Foreskin keratinocyte (primary cell): ENCODE measurements at places on chromosomes 4 and X. TPM values are rescaled to one million over a fixed set of nuclear protein-coding genes. Genes with fewer than 3 reads are reported as not detected.

- DNase-seq: no peak
Measured at GRCh38 chr4:25857403-25857802, 5.4 kb downstream of the SEL1L3 start.

DNA sequence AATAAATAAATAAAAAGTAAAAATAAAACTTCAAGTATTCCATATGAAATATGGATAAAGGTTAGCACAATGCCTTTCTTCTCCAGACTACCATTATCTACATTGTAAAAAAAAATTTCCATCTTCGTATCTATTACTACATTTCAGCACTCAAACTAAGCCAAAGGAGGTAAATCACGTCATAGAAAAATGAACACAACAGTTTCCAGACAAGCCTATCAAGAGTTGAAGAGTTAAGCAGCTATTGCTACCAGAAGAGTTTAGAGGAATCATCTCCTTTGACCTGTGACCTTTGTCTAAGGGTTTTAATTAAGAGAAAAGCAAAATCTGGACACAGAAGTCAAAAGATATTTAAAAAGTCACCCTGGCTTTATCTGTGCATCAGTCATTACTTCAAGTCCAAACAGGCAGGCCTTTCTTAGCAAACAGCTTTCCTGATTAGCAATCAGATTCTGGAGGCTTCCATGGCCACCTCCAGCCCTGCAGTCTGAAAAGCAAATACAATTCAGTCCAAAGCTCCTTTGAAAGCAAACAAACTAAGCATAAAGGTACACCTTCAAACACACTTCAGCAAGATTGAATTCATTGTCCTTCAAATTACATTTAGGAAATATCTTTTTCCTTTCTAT lies 82.2 kb downstream of the APBB2 start:
- DNase-seq: peak; percentile 62

- no peak for DNase-seq
Measured at GRCh38 chr4:140720387-140721304, 35.5 kb downstream of the TBC1D9 start.

GRCh38 chr4:76199664-76200211 lies 13.9 kb downstream of the SCARB2 start:
- DNase-seq: no peak

- DNase-seq: no peak
Measured at GRCh38 chr4:183507925-183508696, 3.3 kb downstream of the ING2 start.

DNA sequence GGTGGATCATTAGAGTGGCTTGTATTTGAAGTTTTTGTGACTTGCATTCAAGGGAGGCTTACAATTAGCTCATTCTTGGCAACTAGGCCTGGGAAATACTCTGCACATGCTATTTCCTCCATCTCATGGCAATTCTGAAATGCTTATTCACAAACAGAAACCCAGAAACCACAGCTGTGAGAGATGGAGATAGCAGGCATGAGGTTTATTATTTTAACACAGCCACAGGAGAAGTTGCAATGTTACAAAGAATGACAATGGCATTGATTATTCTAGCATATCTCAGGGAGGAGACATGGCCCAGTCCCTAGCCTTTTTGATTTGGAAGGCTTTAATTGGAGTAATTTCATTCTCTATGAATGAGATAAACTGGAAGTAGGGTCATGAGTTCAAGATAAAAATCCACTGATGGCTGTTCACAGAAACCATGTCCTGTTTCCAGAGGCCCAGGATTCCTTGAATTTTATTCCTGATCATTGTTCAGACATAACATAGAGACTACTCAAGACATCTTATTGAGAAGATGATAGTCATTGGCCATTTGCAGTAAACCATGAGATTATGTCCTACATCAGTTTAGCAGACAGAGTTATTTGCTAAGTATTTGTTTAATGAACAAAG lies 123.9 kb downstream of the MID1 start:
- no peak for DNase-seq

GRCh38 chr4:15381806-15382338 lies 46.0 kb upstream of the C1QTNF7 start:
- no peak for DNase-seq

The ZXDA gene
- total RNA-seq: 2.4 and 2.5 TPM in 2 replicates

The PNMA6F gene
- total RNA-seq: not detected in 2 replicates

The NR3C2 gene
- total RNA-seq: 0.07 and 0.24 TPM in 2 replicates

The ARR3 gene
- not detected in 2 replicates for total RNA-seq

The ABLIM2 gene
- total RNA-seq: 0.39 and 0.85 TPM in 2 replicates

The NLRP2B gene
- total RNA-seq: not detected in 2 replicates
